Central memory CD8-positive, alpha-beta T cell (primary cell): ENCODE measurements at places on chromosomes 2 and 18.

- DNase-seq: no peak
Measured at GRCh38 chr2:39852831-39853230, 73.8 kb upstream of the THUMPD2 start.

DNA sequence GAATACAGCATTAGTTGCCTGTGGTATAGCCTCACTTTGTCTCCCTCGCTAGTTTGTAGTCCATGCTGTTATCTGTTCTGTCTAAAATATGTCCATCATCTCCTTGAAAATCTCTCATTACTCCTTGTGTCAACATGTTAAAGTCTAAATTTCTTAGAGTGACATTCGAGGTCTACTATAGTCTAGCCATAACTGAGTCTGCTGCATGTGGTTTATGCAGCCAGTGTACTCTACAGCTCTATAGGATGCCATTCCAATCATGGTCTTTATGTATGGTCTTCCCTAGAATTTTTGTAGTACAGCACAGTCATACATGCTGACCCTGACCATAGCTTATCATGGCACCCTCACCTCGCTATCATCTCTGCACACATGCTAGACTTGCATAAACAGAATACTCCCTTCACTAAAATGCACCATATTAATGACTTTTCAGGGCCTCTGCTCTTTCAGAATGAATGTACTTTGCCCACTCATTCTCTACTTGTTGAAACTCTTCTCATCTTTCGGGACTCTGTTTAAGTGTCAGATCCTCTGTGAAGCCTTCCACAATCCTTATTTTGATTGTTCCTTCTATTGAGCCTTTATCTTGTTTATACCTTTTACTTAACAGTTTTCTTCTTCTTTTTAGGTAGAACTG, 12.8 kb downstream of the TANK start:
- DNase-seq: no peak

DNA sequence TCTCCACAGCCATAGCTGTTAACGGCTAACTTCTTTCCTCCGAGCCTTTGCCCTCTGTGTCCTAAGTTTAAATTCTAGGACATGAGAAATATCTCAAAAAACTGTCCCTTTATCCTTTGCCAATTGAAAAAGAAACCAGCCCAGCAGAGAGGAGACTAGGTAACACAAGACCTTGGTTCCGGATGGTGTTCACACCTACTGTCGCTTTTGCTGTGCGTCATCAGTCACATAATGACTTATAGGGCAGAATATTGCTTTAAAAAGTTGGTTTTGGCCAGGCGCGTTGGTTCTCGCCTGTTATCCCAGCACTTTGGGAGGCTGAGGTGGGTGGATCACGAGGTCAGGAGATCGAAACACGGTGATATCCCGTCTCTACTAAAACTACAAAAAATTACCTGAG, 66.2 kb downstream of the SP3 start:
- no peak for DNase-seq

DNA sequence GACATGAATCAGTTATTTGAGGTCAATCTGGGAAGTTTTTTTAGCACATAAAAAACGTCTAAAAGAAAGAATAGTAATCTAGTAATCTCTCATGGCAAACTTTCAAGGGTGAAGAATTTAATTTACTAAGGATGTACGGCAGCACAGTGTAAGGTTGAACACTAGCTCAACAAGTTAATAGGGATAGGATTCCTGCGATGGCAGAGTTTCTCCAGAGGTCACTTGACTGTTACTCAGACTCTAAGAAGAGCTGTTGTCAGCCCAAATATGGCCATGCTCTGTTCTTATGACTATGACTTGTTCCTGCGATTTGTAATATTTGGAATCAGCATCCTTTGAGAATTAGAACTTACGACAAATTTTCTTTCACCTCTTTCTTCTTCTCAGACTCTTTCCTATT, 553.3 kb upstream of the TNP1 start:
- DNase-seq: no peak

DNA sequence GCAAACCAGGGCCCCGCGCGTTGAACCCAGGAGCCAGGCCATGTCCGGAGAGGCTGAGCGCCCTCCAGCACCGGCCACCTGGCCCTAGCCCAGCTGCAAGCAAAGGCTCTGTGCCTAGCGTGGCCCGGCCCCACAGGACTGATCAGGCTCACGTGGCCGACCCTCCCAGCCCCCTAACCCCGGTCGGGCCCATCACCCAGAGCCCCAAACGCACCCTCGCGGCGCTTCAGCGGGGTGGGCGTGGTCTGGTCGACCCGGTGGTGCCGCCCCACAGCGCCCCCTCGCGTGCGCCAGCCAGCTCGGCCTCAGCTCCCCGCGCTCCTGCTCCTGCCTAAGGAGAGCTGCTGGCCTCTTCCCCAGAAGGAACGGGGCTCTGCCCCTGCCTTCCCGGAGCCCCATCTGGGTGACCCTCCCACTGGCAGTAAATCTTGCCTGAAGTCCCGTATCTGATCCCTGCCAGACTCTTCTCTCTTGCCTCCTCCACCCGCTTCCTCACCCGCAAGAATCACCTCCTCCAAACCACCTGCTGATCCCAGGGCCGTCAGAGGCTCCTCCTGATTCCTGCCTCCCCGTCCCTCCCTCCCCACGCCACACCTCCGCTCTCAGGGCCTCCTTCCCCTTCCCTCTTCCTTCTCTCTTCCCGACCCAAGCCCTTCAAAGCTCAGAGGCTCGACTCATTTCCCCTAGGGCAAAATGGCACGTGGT, 12.3 kb upstream of the TEX51 start:
- no peak for DNase-seq

DNA sequence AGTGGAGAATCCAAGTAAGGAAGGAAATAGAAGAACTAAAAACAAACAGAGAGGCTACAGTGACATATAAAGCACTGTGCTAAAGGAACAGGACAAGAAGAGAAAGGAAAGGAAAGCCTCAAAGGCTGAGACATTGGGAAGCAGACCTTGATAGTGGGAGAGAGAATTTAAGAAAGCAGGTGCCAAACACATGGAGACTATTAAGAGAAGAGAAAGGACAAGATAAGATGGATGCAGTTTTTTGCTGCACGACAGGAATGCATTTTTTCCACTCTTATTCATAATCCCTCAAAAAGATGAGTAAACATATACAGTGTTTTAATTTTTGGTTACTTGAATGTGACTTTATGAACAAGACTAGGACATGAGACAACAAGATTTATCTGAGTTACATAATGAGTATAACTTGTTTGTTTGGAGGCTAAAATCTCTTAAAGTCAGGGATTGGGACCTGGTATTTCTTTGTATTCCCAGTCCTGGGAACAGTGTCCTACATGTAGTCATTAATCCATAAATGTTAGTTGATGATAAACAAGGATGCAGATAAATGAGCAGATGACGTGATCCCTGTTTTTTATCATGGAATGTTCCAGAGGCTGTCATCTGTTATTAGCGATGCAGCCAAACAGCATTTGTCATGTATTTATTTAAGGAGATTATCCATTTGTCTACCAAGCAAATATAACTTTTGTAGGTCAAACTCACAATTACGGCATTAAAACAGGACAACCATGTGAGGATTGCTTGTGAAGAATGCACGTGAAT, 141.7 kb downstream of the DNER start:
- no peak for DNase-seq

GRCh38 chr2:163255086-163255485, 416.5 kb upstream of the KCNH7 start:
- no peak for DNase-seq

- DNase-seq: no peak
Measured at GRCh38 chr18:72762515-72763122, 105.2 kb downstream of the NETO1 start.

DNA sequence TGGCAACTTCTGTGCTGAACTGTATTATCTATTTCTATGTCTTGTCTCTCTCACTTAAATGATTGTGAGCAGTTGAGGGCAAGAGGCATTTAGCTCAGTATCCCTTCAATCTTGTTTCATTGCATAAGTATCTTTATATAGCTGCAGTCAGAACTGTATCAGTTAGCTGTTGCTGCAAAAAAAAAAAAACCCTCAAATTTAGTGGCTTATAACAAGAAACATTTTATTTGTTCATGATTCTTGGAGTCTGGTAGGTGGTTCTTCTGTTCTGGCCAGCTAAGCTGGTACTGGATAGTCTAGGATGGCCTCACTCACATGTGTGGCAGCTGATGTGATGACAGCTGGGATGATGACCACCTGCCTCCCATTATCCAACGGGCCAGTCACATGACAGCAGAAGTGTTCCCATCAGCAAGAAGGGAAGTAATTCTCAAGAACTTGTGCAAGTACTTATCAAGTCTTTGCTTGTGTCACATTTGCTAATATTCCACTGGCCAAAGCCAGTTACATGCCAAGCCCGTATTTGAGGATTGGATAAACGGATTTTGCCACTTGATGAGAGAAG, 67.8 kb downstream of the SLC4A3 start:
- no peak for DNase-seq

- no peak for DNase-seq
Measured at GRCh38 chr2:12269041-12269972, 447.4 kb upstream of the TRIB2 start.

DNA sequence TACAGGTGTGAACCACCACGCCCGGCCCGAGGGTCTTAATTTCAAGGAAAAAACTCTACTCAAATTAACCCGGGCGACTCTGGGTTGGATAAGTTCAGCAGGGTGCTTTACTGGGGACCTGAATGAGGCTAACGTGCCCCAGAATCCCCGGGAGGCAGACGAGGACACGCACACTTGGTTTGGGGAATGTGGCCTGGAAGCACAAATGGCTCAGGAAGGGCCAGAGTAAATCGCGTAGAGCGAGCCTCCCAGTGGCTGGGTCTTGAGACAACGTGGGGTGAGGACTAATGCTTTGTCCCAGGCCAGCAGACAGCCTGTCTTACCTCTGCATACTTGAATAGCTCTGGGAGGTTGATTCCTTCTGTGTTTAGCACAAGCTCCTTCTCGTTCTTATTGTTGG, 75.8 kb downstream of the POLR1A start:
- no peak for DNase-seq

- DNase-seq: no peak
Measured at GRCh38 chr2:100786297-100786658, 33.7 kb upstream of the NPAS2 start.

- DNase-seq: no peak
Measured at GRCh38 chr2:21860907-21861306, 737.1 kb downstream of the TDRD15 start.

DNA sequence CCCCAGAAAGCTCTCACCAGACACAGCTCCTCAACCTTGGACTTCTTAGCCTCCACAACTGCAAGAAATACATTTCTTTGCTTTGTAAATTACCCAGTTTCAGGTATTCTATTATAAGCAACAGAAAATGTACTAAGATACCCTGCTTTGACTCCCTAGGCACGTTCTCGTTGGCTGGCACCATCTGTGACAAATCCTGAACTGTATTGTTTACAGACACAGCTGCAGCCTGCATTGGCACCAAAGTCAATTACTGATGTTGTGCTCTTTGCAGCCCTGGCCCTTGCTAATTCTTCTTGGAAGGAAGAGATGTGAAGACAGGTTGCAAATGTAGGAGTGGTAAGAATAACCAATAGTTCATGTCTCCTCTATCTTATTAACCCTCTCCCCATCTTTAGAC, 72.7 kb upstream of the FAM136A start:
- DNase-seq: no peak

DNA sequence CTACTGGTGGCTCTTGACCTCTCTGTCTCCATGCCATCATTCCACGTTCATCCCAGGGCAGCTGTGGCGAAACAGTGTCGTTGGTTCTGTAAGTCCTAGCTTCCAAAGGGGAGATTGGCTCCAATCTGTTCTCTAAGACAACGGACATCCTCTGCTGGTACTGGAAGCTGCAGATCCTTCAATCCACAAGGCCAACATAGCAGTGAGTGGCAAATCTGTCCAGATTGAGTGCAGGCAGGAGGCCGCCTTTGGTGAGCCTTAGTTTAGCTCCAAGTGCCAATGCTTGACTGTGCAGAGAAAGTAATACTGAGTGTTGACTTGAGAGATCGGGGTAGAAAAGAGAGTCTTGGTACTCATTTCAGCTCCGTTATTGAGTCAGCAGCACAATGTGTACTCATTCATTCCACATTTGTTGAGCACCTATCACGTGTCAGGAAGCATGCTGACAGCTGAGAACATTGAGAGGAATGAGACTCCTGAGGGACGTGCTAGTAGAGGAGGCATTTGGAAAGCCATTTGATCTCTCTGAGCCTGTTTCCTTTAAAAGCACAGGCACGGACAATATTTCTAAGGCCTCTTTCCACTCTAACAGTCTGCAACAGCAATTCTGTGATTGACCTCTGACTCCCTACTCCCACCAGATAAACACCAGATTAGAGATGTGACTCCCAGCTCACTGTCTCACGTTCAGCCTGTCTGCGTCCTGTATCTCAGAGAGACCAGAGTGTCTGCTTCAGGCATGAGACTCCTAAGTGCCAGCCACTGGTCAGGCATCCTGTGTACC, 306.0 kb downstream of the CLIP4 start:
- DNase-seq: no peak

DNA sequence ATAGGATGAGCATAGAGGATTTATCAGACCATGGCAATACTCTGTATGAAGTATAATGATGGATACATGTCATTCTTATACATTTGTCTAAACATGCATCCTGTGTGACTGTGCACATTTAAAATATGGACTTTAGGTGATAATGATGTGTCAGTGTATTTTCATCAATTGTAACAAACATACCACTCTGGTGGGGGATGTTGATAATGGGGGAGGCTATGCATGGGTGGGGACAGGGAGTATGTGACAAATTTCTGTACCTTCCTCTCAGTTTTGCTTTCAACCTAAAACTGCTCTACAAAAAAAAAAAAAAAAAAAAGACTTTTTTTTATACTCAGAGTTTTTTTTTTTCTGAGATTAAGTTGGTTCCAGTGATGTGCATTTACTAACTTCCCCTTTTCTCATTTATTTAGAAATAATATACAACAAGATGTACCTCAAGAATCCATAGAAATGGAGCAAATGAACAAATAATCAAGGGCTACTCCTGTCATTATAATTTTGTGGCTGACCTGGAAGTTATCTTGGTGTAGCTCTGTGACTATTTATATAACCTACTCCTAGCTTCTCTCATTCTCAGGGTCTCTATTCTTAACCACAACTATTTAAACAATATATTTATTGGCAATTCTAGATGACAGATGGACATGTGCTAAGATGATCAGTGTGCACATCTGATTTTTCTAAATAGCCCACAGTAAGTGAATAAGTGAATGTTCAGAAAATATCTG, 108.9 kb upstream of the ITGA4 start:
- DNase-seq: no peak

- no peak for DNase-seq
Measured at GRCh38 chr2:227818675-227819397, 5.2 kb downstream of the CCL20 start.

DNA sequence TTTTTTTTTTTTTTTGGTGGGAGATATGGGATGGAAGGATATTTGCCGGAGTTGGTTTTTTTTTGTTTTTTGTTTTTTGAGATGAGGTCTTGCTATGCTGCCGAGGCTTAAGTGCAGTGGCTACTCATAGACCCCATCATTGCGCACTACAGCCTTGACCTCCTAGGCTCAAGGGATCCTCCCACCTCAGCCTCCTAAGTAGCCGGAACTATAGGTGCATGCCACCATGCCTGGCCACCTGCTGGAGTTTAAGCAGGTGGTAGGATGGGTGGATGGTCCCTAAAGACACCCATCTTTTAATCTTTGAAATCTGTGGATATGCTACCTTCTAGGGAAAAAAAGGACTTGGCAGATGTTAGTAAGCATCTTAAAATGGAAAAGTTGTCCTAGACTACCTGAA, 169.8 kb downstream of the TGIF1 start:
- no peak for DNase-seq

GRCh38 chr18:69387186-69387585, 13.5 kb upstream of the DOK6 start:
- no peak for DNase-seq

- no peak for DNase-seq
Measured at GRCh38 chr2:237798236-237799059, at the start of gene RBM44. Gene RBM44, plus strand, starts transcription at chr2:237798779. Its CDS starts 14,831 bp downstream, at chr2:237813610.

- DNase-seq: no peak
Measured at GRCh38 chr2:238938401-238939055, 90.6 kb downstream of the TWIST2 start.
